Neural progenitor cell (in vitro differentiated cells): ENCODE measurements at places on chromosomes 12 and 14.

GRCh38 chr12:106027911-106028310, 110.8 kb downstream of the NUAK1 start:
- DNase-seq, result no peak

GRCh38 chr14:23056145-23056955, 970 bp downstream of the CDH24 start:
- peak; percentile 87 for DNase-seq

- no peak for DNase-seq
These were observed 21.3 kb upstream of the HSP90B1 start for GRCh38 chr12:103908877-103909276.

- DNase-seq, result no peak
These were observed 81.8 kb upstream of the STAC3 start for GRCh38 chr12:57332646-57333312.

- no peak for DNase-seq
These were observed 36.2 kb downstream of the SYNE3 start for GRCh38 chr14:95480109-95480886.

GRCh38 chr14:100980823-100981222, 77.3 kb upstream of the RTL1 start:
- no peak for DNase-seq

GRCh38 chr14:77125281-77125801, 16.2 kb downstream of the ZDHHC22 start:
- peak; percentile 38 for DNase-seq

DNA sequence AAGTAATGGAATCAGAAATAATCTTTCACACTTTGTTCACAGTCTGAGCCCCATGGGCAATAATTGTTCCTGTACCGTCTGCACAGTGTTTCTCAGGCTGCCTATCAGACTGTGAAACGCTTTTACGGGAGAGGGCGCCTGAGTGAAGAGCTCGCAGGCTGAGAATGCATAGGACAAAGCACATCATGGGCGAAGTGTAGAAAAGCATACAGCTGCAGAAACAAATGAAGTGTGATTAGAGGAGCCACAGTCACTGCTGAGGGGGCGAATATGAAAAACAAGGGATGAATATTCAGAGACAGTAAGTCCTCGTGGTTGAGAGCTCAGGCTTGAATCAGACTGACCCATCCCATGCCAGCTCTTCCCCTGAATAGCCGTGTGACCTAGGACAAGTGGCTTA, 438.4 kb upstream of the DCN start:
- DNase-seq, result peak; percentile 34

GRCh38 chr12:122813310-122813713, 21.9 kb upstream of the HIP1R start:
- DNase-seq, result no peak

- DNase-seq, result no peak
These were observed 92.9 kb upstream of the IGF1 start for GRCh38 chr12:102573237-102573636.

DNA sequence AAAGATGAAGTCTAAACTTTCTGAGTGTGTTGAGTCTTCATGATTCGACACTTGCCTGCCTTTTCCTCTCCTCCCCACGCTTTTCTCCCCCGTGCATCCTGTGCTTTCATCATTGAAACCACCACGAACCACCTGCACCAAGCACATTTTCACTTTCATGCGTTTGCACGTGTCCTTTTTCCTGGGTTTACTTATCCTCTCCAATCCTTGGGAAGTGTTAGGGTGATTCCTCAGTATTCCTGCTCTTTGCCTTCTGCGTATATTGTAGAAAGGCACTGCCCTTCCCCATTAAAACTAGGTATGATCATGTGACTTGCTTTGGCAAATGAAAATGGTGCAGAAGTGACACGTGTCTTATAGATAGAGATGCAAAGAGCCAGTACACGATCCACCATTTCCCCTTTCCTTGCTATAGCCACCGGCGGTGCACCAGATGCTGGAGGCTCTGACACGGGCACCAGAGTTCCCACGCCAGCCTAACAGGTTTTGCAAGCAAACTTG, 106.6 kb downstream of the BRMS1L start:
- DNase-seq, result no peak

- DNase-seq, result no peak
These were observed 28.4 kb upstream of the OR5AU1 start for GRCh38 chr14:21184254-21184653.

- DNase-seq, result no peak
These were observed 73.2 kb downstream of the IPO8 start for GRCh38 chr12:30622509-30622908.

GRCh38 chr12:63934936-63935335, 90.4 kb downstream of the SRGAP1 start:
- DNase-seq, result no peak

DNA sequence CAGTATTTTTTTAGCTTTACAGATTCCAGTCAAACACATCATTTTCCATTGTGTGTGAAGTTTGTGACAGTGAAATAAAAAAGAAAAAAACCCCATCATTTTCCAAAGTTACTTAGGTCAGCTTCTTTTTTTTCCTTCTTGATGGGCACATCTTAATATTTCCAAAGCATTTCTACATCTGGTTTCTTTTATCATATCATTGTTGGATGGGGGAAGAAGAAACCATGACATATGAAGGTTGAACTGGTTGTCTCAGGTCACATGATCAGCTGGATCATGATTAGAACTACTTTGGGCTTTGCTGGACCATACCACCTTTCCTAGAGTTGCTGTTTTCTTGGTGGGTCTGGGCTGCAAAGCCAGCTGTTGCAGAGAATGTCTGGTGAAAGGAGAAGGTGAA, 59.8 kb downstream of the FOS start:
- no peak for DNase-seq

DNA sequence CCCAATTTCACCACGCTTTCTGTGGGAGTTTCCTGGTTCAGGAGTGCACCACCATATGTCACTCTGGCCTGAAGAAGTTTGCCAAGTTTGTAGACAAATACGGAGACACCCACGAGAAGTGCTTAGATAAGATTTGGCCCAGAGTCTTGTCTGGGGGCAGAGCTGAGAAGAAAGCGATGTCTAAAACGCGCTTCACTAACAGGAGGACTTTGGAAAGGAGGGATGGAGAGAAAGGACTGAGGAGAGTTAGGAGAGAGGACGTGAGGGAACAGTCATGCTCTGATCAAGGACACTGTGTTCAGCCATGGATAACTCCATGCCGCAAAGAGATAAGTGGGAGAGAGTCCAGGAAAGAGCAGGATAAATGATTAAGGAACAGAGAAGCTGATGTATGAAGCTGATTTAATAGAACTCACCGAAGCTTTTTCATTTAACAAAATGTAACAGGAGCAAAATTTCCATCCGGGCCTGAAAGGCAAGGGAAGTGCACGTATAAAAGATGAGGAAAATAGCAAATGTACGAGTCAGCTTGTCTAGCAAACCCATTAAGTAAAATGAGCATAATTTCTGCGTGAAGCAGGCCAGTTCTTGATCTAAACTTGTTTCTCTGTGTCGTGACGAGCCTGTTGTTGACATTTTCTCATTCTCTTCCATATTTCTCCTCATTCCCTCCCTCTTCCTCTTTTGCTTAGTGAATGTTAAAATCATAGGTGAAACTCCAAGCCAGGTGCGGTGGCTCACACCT, 23.4 kb upstream of the MAP3K9 start:
- no peak for DNase-seq

DNA sequence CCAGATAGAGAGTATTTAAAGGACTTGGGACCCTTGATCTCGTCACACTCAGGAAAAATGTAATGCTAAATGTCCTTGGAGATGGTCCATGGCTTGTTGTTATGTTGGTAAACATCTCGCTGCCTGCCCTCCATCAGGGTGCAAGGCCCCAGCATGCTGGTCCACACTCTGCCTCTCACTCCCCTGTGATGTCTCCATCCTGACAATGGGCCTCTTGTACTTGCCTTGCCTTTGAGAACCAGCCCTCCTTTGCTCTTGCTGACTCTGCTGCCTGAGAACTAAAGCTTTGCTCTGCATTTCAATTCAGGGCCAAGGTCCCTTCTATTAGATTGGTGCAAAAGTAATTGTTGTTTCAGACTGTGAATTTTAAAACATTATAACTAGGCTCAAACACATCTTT, 131.0 kb upstream of the LMNTD1 start:
- DNase-seq, result no peak

DNA sequence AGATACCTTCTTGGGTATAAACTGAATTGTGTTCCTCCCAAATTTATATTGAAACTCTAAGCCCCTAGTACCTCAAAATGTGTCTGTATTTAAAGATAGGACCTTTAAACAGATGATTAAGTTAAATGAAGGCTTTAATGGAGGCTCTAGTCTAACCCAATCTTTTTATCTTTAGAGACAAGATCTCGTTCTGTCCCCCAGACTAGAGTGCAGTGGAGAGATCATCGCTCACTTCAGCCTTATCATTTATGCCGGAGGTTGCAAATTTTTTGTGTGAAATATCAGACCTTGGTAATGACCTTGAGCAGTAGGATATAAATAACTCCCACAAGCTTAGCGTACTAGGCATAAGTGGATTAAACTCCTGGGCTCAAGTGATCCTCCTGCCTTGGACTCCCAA, 81.8 kb downstream of the C14orf132 start:
- no peak for DNase-seq

- DNase-seq, result no peak
These were observed 1081.5 kb downstream of the VRK1 start for GRCh38 chr14:97878727-97879126.
